NCI-H524 (cell line): ENCODE measurements at places on chromosomes 2 and 18.

- DNase-seq, result no peak
Observed at GRCh38 chr2:219461047-219461514, 26.4 kb downstream of the SPEG start.

- no peak for DNase-seq
Observed at GRCh38 chr2:215156453-215156852, 18.0 kb upstream of the ABCA12 start.

GRCh38 chr2:69624611-69625010, 18.9 kb downstream of the AAK1 start:
- DNase-seq, result no peak

- DNase-seq, result no peak
Observed at GRCh38 chr2:219081701-219082331, 21.1 kb upstream of the IHH start.

DNA sequence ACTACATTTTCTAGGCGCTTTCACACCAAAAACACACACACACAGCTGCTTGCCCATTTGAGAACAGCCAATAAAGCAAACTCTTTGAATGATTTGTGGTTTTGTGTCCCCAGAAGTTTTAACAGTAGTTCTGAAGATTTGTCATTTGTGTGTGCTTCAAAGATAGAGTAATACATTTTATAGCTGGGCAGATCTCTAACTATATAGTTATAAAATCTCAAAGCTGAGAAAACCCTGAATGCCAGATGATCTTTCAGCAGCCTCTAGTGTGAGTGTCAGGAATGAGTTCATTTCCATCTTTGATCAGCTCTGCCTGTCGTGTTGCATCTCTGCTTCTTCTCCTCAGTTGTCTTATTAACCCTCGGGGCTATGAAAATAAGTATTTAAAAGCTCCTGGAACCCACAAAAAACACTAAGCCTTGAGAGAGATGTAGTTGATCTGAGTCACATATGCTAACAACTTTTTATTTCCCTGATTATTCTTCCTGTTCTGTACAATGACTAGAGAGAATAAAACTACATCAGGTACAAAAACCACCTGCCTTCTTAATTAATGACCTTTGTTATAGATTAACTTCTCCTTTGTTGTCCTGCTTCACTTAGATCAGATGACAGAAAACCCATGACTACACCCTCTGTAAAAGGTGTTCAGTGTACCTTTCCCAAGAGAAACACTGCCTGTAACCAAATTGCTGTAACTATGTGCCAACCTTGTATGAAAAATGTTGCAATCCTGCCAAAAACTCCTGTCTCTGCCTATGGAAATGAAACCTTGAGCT, 30.0 kb upstream of the SLC3A1 start:
- DNase-seq, result no peak

DNA sequence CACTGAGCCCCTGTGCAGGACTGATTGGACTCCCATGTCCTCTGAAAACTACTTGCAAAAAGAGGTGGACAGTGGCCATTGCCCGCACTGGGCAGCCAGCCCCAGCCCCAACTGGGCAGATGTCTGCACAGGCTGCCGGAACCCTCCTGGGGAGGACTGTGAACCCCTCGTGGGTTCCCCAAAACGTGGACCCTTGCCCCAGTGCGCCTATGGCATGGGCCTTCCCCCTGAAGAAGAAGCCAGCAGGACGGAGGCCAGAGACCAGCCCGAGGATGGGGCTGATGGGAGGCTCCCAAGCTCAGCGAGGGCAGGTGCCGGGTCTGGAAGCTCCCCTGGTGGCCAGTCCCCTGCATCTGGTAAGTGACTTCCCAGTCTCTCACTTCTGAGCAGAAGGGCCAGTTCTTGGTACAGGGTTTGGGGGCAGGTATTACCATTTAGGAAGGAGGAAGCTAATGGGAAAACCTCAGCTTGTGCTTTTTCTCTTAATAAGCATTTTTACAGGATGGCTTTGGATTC, 44.1 kb downstream of the TNFRSF11A start:
- no peak for DNase-seq

GRCh38 chr2:147572622-147573021, 272.2 kb upstream of the ACVR2A start:
- no peak for DNase-seq

- no peak for DNase-seq
Observed at GRCh38 chr2:32746669-32747068, 118.8 kb downstream of the TTC27 start.

DNA sequence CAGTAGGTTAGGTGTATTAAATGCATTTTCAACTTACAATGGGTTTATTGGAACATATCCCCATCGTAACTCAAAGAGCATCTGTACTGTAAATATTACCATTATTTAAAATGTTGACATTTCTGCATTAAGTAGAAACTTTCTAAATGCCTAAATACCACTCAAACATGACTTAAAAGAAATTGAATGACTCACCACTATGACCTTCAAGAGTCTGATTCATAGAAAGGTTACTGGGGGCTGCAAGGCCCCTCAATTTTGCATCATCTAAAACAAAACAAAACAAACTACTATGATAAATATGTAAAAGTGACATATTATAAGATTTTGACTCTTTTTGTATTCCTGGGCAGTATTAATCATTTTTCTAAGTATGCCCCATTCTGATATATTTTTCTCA, 7.6 kb downstream of the WDR35 start:
- DNase-seq, result no peak

GRCh38 chr2:132550946-132551345, 119.1 kb downstream of the LYPD1 start:
- no peak for DNase-seq

DNA sequence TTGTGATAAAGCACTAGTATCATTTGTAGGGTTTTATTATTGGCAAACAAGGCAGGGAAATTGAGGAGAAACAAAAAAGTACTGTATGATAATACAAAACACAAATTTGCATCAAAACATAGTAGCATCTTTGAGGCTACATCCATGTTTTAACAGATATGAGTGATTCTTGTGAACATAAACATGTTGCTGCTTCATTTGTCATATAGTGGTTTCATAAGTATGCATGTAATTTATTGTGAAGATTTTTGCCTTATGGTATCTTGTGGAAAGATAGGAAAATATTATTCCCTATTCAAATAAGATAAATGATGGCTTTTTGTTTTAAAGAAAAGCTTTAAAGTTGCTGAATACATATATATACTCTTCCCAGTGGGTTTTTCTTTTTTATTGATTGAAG, 60.3 kb downstream of the VRK2 start:
- DNase-seq, result no peak

DNA sequence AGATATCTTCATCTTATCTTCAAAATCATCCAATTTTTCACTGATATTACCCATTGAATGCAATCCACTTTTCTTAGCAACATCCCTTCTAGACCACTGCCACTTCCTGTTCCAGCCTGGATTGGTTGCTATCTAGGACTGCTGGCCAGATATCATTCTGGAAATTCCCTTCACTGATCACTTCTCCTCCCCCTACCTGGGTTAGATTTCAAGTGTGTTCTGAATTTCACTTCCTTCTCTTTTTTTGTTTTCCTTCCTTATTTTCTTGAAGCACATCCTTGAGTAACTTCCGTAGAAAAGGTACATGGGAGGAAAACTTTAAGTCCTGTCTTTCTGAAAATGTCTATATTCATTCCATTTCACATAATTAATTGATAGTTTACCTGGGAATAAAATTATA, 82.0 kb upstream of the IL1R2 start:
- no peak for DNase-seq

DNA sequence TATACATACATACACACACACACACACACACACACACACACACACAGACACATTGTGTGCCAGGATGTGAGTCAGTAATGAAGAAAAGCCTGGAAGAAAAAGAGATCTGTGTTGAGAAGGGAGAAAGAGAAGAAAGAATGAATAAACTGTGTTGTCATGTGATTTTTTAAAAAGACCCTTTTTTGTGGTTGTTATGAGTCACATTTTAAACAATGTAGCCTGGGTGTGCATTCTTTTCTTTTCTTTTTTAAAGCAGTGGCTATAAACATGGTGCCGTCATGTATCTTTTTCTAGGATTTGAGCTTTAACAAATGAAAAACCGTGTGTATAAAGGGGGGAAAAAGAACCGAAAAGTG, 87.2 kb downstream of the NRP2 start:
- no peak for DNase-seq

DNA sequence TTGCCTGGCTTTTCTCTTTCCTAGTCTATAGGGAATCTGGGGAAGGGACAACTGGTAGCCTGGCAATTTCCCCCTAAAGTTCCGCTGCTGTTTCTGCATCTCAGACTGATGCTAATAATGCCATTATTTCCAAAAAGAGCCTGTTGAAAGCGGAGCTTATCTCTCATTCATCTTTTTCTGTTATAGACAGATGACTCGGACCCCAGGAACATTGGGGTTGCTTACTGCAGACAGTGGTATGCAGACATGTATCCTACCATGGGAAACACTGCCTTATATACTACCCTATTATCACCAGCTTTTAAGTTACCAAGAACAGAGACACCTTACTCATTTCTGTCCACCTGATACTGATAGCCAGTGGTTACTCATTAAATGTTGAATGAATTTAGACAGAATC, 15.3 kb downstream of the ETAA1 start:
- no peak for DNase-seq
